NCI-H345 (cell line): ENCODE measurements at places on chromosomes 16 and 17.

DNA sequence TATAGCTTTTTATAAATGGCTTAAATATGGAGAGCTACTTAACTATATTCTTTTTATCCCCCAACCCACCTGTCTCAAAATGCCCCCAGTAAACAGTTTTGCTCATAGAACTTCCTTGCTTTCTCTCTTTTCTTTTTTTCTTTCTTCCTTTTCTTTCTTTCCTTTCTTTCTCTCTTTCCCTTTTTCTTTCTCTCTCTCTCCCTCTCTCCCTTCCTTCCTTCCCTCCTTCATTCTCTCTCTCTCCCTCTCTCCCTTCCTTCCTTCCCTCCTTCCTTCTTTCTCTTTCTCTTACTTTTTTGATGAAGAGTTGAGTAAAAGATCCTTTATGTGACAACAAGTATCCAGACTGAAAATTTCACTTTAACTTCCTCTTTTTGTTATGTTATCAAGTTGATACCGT, 48.2 kb downstream of the KCNJ2 start:
- no peak for DNase-seq

GRCh38 chr17:16662936-16663335, 9.3 kb upstream of the ZNF624 start:
- no peak for DNase-seq

DNA sequence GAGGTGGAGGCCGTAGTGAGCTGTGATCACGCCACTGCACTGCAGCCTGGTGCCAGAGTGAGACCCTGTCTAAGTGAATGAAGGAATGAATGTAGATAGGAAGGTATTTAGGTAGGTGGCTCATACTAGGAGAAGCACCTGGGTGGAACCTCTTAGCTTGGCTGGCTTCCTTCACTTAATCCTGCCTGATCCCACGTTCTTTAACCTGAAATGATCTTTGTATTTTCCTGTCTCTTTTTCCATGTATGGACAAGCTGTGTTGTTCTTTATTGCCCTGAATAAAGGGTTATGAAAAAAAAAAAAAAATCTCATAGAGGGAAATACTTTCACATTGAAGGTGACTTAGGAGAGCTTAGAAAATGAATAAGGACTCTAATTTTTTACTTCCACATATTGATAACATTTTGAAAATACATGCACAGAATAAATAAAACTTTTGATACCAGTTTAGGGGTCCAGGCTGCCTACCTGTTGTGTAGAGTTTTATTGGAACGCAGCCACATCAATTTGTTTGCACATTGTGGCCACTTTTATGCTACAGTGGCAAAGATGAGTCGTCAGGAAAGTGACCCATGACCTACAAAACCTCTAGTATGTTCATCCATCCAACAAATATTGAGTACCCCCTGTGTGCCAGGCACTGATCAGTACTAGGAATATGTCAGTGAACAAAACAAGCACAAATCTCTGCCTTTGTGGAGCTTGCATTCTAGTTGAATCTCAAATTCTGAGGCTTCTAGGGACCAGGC, 44.6 kb downstream of the VPS35L start:
- DNase-seq, result no peak

DNA sequence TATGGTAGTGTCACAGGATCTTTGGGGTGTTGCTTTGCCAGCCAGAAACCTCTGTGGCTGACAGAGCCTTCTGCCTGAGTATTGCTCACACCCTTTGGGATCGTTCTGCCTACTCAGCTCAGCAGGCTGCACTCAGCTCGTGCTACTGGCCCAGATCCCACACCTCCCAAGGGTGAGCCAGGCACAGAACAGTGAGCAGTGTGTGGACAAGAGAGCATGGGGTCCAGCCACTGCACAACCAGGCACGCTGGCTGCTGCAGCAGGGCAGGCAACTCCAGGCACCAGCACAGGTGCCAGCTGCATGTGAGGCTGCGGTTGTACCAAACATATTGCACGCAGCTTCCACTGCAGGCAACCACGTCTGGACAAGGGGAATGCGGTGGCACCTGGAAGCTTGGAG, 84.9 kb downstream of the CYB561 start:
- no peak for DNase-seq
